ENCODE measurements at places on chromosomes 5 and 9. TPM values are rescaled to one million over a fixed set of nuclear protein-coding genes. Genes with fewer than 3 reads are reported as not detected.

Gene SLC34A3
- not detected for total RNA-seq

Gene TDRD7
- total RNA-seq = 28.8 TPM

Gene ANP32B
- total RNA-seq = 133 TPM

Gene NTRK2
- total RNA-seq = 2.3 TPM

Gene NUTM2F
- total RNA-seq = not detected

Gene UBAP2
- 42.0 TPM for total RNA-seq

Gene BHMT2
- 0.90 TPM for total RNA-seq

Gene MLANA
- not detected for total RNA-seq

Gene PCDHAC1
- total RNA-seq = 0.10 TPM

Gene NMRK1
- 21.3 TPM for total RNA-seq

Gene PCDHB4
- total RNA-seq = 0.17 TPM

Gene CDH9
- not detected for total RNA-seq

Gene TAF11L7
- total RNA-seq = not detected

Gene PHF24
- total RNA-seq = 0.64 TPM

Gene NEUROG1
- total RNA-seq = not detected

All from colonic mucosa (tissue), 4 donors.